Activated naive CD4-positive, alpha-beta T cell treated with anti-CD3 and anti-CD28 coated beads, Interleukin-2, amount 50 U/mL, for 72 hours (primary cell): ENCODE measurements at places on chromosomes 2 and 18. TPM values are rescaled to one million over a fixed set of nuclear protein-coding genes. Genes with fewer than 3 reads are reported as not detected.

GRCh38 chr2:201205515-201205849 is 22.5 kb downstream of the CASP10 start:
- DNase-seq = no peak

DNA sequence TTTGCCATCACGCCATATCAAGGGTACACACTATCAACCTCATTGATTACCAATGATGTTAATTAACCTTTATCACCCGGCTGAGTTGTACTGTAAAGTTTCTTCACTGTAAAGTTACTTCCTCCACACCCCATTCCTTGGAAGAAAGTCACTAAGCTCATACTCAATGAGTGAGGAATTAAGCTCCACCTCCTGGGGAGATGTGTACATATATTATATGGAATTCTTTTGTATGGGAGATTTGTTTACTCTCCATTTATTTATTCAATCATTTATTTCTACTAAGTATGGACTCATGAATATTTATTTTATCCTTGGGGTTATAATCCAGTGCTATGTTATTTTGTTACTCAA is 56.8 kb downstream of the C2orf74 start:
- no peak for DNase-seq

DNA sequence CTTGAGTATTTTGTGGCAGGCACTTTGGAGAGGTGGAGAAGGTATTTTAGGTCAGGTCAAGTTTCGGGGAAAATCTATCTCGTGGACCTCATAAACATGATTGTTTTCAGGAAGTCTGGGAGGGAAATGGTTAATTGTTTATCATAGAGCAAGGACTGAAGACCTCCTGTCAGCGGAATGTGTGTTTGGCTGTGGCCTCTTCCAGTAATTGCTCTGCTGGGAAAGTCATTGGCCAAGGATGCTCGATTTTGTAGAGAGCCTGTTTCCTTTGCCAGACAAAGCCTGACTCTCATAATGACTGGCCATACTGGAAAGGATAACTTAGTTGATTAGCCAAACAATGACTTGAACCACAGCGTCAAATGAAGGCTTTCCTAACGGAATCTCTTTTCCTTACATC is 30.0 kb downstream of the IL1R2 start:
- DNase-seq = no peak

DNA sequence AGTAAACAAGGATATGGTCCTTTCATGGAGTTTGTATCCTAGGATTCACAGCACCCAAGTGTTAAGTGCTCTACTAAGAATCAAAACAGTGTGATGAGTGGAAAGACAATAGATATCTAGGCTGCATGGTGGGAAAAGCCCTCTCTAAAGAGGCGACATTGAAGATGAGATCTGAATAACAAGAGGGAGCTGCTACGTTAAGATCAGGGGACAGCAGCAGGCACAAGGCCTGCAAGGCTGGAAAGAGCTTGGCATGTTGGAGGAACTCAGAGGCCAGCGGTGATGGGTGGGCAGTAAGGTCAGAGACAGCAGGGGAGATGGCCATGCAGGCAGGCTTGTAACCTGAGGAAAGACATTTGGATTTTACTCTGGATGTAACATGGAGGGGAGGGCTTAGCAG is 177.5 kb downstream of the GFPT1 start:
- no peak for DNase-seq

- no peak for DNase-seq
These were observed 288.6 kb upstream of the HDAC4 start for GRCh38 chr2:239689410-239689809.

GRCh38 chr2:12732651-12733050 is 15.9 kb downstream of the TRIB2 start:
- no peak for DNase-seq

B3GNT2 gene
- 34.9 TPM for total RNA-seq

BMP10 gene
- not detected for total RNA-seq

BOLL gene
- total RNA-seq = not detected

FBXO48 gene
- 1.9 TPM for total RNA-seq
